Kidney (tissue), 22 donors: ENCODE measurements at places on chromosomes 3 and 15.

- DNase-seq = no peak
Observed at GRCh38 chr3:72633121-72633520, 215.1 kb downstream of the SHQ1 start.

DNA sequence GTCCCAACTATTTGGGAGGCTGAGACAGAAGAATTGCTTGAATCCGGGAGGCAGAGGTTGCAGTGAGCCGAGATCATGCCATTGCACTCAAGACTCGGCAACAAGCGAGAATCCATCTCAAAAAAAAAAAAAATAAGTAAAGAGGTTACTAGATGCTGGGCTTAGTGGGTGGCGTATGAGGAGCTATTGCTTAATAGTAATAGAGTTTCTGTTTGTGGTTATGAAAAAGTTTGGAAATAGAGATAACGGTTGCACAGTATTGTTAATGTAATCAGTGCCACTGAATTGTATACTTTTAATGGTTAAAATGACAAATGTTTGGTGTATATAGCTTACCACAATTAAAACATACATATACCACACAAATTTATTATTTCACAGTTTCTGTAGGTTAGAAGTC, 14.7 kb upstream of the HHATL start:
- DNase-seq = no peak

GRCh38 chr15:75739791-75740190, 27.1 kb upstream of the CSPG4 start:
- DNase-seq = no peak

- no peak for DNase-seq
Observed at GRCh38 chr3:146503461-146504202, 34.3 kb upstream of the PLSCR2 start.
